ENCODE measurements at places on chromosomes 6 and 20.
A peak's percentile ranks its signal among the peaks of the same experiment; 100 is the strongest.

GRCh38 chr6:100235631-100236030 is 229.1 kb downstream of the SIM1 start:
- DNase-seq: no peak

- peak; percentile 43 for DNase-seq
Measured at GRCh38 chr6:146968041-146968760, 236.0 kb upstream of the STXBP5 start.

DNA sequence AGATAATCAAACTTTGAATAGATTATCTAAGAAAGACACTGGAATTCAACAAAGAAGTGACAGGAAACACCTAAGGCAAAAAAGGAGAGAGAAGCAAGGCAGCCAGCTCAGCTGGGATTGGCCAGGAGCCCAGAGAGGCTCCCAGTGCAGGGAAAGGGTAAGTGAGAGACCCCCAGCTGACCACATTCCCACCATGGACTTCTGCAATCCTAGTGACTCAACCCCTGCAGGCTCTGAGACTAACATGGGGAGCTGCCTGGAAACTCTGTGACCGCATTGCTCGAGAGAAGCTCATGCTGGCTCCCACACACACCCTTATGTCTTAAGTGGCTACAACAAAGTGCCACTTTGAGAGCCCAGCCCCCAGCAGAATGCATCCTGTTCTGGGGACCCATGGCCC is 215.1 kb downstream of the PACRG start:
- no peak for DNase-seq

DNA sequence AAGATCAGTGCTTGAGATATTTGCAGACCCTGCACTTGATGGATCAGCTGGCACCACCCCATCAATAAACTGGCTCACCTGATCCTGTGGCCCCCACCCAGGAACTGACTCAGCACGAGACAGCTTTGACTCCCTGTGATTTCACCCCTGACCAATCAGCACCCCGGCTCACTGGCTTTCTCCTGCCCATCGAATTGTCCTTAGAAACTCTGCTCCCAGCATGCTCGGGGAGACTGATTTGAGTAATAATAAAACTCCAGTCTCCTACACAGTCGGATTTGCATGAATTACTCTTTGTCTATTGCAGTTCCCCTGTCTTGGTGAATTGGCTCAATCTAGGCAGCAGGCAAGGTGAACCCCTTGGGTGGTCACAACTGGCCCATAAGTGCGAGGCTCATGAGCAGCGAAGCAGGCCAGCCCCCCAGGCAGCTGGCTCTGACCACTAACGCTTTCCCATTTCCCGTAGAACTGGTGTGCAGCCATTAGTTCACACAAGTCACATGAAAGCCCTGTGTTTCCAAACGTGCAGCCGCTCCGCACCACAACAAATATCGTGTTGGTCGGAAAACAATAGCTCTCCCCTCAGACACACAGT is 79.6 kb downstream of the RSPH3 start:
- no peak for DNase-seq

GRCh38 chr6:43990275-43990626 is 137.0 kb downstream of the MRPL14 start:
- no peak for DNase-seq

Measured in dermis microvascular lymphatic vessel endothelial cell (primary cell).